CD4-positive, alpha-beta T cell treated with Interleukin-15 for 1 hour (primary cell): ENCODE measurements at places on chromosomes 12 and 14.
A peak's percentile ranks its signal among the peaks of the same experiment; 100 is the strongest.

GRCh38 chr12:6167327-6168280, 32.6 kb upstream of the CD9 start:
- DNase-seq = peak; percentile 81

DNA sequence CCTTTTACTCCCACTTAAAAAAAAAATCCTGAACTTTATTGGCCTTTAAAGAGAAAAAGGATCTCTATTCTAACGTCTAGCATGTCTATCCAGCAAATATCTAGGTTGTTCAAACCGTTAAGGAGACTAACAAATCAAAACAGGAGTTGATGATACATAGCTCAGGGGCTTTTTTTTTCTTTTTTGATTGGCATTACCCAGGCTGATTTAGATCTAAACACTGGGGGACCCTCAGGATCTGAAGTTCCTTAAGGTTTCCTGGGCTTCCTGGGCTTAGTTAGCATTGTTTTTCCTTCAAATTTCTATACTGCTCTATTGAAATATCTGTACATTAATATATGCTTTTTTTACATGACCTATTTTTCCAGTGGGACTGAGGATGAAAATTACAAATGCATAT, 42.3 kb downstream of the EFCAB11 start:
- no peak for DNase-seq

DNA sequence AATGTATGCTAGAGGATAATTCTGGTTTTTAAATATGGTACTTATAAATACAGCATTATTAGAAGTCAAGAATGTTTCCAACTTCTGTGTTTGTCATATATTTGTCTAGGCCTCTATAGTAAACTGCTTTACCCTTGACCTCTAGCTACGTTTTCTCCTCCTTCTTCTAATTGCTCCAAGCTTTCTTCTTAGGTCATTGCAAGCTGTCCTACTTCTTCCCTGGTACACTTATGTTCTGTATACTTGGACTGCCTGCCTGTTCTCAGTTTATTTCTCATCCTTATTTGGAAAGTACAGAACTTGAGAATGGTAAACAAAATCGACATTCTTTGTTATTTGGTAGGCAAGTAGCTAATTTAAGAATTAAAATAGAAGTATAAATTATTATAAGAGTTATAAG, 23.9 kb upstream of the ATP2B1 start:
- no peak for DNase-seq

DNA sequence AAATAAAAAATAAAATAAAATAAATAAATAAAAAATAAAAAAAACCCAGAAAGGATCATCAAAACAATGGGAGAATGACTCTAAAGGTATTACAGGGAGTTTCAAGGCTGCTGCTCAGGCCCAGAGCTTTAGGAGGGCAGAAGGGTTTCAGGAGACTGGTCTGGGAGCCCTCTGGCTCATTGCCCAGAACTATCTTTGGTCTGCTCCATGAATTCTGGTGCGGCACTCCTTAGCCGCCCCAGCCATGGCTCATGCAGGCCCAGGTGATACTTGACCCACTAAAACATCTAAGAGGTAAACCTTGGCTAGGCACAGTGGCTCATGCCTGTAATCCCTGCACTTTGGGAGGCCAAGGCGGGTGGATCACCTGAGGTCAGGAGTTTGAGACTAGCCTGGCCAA, 14.7 kb upstream of the TMED10 start:
- DNase-seq = no peak

- no peak for DNase-seq
These were observed 1.1 kb downstream of the JAG2 start for GRCh38 chr14:105167303-105168092.

DNA sequence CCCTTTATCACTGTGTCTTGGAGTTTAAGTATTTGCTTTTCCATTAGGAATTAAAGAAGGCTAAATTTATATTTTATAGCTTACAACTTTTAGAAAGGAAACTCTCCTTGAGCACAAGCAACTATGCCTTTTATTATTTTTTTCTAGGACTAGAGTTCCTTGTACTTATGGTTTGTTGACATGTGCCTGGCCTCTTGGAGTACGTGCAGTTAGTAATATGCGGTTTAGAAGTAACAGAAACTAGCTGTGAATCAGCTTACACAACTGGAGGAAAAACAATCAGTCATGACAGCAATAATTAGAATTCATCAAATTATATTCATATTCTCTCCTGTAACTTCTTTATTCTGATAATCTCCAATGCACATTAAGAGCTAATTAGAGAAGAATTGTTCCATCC, 428.7 kb downstream of the AEBP2 start:
- no peak for DNase-seq

GRCh38 chr14:61338457-61338856, 17.1 kb downstream of the PRKCH start:
- no peak for DNase-seq

GRCh38 chr12:42679466-42679865, 89.9 kb upstream of the PRICKLE1 start:
- no peak for DNase-seq

DNA sequence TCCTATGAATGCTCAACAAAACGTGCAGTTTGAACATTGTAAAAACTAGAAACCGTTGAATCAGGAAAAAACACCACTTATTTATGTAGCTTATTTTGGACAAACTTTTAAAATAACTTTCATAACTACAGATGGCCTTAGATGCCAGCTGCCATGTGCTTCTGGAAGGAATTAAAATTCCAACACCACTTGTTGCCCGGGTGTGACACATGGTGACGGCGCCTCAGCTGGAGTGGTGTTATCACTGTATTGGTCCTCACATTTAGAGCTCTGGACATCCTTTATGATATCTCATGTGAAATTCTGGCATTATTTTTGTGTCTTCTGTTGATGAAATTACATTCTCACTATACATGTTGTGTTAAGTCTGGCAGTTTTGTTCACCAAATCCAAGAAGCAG, 211.0 kb downstream of the IPO8 start:
- DNase-seq = no peak

DNA sequence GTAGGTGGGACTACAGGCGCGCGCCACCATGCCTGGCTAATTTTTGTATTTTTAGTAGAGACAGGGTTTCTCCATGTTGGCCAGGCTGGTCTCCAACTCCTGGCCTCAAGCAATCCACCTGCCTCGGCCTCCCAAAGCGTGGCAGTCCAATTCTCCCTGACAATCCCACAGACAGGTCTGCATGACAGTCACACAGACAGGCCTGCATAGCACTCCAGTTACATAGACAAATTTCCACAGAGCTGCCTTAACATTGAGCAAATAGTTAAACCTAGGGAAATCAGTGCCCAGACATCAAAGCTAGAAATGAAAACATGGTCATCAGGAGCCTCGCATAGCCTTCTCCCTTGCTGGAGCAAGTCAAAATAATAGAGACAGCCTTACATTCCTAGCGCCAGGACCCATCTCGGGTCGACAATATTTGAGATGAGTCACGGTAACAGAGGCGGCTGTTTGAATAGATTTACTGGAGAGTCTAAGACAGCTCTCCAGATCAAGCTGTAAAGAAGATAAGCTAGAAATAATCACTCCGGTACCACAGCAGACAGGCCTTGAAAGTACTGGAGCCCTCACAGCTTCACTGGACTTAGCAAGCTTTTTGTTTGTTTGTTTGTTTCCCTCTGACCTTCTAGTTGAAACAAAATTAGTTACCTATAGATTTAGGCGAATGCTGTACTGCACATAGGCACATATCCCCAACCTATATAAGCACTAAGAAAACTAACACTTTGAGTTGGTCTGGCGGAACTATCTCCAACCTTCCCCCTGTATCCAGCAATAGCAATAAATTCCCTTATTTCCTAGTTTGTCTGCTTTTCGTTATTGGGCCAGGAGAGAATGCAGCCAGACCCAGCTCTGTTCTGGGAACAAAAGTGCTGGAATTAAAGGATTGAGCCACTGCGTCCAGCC, 23.8 kb upstream of the PYROXD1 start:
- DNase-seq = no peak

DNA sequence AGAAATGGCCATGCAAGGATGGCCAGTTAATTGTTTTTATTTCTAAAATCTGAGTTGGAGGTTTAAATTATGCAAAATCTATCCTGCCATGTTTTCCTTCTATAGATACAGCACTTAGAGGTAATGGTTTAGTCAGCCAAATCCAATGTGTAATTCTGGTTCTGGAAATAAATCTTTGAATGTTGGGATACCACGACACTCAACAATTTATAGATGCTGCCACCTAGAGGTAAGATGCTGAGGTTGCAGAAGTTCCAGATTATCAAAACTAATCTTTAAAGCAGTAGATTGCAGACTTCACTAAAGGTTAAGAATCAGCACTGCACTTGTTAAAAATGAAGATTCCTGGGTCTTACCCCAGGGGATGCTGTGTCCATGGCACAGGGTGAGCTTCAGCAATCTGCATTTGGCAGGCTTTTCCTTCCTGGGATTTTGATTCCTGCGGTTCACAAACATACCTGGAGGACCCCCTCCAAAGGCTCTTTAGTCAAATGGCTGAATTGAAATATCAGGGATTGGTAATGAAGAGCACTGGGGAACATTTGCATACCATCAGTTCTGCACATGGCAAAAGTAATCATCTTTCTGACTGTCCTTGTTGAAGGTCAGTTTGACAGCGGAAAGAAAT, 53.4 kb upstream of the ANO4 start:
- no peak for DNase-seq

- no peak for DNase-seq
These were observed 59.2 kb upstream of the TSPAN8 start for GRCh38 chr12:71216725-71217579.

GRCh38 chr14:104221636-104222369, 83.4 kb downstream of the KIF26A start:
- no peak for DNase-seq
